ENCODE measurements at places on chromosomes 1 and 21.

DNA sequence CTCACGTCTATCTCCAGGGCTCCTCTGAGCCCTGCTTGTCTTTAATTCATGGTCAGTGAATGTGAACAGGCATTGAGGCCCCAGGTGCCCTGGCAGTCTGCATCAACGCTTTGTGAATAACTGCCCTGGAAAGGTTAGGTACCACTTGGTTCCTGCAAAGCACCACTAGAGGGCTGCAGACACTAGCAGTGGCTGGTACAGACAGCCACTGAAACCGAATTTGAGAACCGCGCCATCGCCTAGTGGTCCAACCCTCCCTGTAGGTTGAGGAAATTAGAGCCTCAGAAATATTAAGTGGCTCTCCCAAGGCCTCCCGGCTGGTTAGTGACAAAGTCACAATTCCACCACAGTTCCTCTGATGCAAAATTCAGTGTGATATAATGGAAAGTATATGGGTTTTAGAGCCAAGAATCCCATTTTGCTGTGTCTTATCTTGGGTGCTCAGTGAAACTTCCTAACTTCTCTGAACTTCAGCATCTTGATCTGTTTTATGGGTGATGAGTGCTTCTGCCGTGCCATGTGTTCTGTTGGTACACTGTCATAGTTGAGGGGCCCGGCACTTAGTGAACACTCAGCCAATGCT is 46.2 kb upstream of the BCL9 start:
- peak; percentile 47 for DNase-seq

- DNase-seq: no peak
Measured at GRCh38 chr1:180301135-180301742, 71.2 kb downstream of the LHX4 start.

- no peak for DNase-seq
Measured at GRCh38 chr1:231334079-231334666, 3.5 kb downstream of the EXOC8 start.

DNA sequence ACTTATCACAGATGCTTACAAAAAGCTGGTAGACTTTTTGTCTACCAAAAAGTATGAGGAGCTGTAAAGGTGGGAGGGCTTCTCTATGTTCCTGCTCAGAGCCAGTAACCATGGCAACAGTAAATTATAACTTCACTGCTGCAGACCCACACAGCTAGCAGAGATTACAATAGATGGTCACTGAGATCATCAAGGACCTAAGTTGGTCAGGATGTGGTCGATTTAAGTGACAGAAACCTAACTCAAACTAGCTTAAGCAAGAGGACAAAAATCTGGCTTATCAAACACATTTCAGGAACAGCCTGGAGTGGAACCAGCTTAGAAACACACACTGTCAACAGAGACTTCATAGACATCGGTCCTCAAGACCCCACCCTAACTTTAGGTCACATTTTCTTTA is 113.4 kb upstream of the ATP1A1 start:
- no peak for DNase-seq

DNA sequence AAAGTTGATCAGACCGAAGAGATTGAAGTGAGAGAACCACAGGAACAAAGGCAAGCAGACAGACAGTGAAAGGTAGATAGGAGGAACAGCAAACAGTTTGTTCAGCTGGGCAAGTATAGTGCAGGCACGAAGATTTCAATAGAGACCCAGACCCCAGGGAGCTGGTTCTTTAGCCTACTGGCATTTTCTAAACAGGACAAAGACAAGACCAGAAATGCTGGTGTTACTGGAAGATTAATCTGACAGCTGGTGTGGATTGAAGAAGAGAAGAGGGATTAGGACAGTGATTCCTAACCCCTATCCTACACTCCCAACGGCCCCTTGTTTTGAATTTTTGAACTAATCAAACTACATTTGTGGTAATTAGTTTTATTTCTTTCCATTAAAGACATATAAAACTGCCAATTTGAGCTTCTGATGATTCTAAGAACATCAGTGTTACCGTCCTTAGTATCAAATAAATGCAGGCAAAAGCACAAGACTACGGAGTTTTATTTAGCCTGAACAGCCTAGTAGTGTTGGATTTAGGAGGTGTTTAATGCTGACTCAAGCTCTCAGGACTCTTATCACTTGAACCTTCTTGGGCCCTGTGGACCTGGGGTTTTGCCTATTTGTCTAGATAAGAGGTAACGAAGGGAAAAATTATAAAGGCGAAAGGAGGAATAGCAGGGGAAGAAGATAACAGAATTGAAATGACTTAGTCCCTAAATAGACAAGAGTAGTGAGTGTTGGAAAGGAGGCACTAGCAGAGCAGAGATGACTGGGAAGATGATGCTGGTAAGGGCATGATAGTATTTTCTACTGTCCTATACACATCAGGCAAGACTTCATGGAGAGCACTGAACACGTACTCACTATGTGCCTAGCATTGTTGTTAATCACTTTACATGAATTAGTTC is 2.0 kb downstream of the NPL start:
- DNase-seq: no peak

DNA sequence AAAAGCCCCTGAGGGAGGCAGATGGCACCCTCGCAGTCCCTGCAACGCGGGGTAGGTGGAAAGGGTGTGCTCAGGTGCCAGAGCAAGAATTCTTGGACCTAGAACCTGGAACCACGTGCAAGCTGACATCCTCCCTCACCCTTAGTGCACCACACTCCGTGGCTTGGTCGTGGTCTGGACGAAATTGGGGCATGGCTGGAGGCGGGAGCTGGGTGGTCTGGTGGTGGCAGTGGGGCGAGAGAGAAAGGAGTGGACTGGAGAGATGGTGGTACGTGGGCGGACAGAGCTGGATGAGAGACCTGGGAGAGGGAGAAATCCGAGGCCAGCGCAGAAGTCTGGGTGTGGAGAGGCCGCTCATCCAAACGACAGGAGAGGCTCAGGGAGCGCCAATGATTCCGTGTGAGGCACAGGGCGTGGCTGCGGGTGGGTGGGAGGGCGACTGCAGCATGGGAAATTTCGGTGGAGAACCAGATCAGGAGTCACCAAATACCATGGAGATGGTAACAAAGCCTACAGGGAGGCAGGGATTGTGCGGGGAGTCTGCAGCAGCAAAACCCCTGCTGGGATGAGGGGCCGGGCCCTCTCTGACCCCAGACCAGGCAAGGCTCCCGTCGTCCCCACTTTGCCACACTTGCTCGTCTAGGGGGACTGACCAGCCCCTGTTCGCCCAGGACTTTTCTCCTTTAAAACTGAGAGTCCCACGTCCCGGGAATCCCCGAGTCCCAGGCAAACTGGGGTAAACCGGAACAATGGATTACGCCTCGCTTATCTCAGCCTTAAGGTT is 31.9 kb downstream of the CDCP2 start:
- DNase-seq: no peak

DNA sequence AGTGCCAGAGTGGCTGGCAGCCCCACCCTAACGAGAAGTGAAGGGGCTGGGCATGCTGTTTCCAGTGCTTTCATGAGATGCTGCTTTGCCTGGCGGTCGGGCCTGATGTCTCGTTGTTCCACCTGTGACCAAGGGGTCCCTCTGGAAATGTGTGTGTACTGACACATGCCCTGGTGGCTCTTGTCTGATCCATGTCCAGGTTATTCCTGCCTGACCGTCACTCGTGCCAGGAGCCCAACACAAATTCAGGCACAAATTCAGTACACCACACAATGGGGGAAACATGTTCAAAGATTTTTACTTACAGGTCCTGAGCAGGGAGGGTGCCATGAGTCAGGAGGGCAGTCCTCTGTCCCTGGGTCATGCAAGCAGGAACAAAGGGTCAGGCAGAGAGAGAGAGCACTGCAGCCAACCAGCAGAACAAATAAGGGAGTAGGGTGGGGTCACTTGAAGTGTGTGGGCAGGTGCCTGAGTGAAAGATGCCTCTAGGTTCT is 76.3 kb downstream of the ADARB1 start:
- DNase-seq: no peak

DNA sequence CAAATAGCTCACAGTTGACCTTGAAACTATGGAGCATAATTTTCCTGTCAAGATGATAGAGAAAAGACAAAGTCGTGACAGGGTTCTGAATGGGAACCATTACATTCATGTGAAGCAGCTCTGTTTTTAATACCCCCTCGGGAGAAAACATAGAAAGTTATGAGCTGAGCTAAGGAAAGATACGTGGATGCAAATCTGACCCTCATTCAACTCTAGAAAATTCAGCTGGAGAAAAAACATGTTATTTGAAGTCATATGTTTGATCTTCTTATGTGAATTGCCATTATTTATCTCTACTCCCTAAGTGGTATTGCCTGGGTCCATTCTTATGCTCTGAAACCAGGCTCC is 48.0 kb upstream of the LRRC52 start:
- no peak for DNase-seq

- no peak for DNase-seq
Measured at GRCh38 chr1:17579951-17580939, 40.7 kb downstream of the ARHGEF10L start.

DNA sequence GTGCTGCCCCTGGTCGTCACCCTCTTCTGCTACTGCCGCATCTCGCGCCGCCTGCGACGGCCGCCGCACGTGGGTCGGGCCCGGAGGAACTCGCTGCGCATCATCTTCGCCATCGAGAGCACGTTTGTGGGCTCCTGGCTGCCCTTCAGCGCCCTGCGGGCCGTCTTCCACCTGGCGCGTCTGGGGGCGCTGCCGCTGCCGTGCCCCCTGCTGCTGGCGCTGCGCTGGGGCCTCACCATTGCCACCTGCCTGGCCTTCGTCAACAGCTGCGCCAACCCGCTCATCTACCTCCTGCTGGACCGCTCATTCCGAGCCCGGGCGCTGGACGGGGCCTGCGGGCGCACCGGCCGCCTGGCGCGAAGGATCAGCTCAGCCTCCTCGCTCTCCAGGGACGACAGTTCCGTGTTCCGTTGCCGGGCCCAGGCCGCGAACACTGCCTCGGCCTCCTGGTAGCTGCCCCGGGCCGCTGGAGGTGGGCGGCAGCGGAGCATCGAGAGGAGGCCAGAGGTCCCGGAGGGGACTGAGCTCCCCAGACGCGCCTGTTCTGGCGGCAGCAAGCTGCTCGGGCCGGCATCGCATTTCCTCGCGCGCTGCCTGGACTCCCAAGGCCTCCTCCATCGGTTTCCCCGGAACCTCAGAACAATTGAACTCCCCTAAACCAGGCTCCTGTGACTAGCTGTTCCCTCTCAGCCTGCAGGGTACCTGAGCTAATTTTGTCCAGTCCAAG is 1.1 kb downstream of the GPR25 start:
- DNase-seq: no peak

- DNase-seq: no peak
Measured at GRCh38 chr1:2085080-2085479, 34.9 kb downstream of the PRKCZ start.

DNA sequence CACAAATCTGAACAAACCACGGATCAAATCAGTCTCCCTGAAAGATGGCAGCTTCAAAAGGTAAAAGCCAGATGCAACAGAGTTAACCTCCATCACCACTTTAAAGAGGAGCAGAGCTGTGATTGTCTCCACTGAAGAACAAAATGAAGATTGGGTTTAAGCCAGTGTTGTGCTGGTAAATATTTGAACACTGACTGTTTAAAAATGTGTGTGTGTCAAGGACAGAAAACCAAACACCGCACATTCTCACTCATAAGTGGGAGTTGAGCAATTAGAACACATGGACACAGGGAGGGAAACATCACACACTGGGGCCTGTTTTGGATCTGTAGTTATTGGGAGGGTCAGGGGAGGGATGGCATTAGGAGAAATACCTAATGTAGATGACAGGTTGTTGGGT is 83.9 kb downstream of the ST6GALNAC5 start:
- DNase-seq: no peak

DNA sequence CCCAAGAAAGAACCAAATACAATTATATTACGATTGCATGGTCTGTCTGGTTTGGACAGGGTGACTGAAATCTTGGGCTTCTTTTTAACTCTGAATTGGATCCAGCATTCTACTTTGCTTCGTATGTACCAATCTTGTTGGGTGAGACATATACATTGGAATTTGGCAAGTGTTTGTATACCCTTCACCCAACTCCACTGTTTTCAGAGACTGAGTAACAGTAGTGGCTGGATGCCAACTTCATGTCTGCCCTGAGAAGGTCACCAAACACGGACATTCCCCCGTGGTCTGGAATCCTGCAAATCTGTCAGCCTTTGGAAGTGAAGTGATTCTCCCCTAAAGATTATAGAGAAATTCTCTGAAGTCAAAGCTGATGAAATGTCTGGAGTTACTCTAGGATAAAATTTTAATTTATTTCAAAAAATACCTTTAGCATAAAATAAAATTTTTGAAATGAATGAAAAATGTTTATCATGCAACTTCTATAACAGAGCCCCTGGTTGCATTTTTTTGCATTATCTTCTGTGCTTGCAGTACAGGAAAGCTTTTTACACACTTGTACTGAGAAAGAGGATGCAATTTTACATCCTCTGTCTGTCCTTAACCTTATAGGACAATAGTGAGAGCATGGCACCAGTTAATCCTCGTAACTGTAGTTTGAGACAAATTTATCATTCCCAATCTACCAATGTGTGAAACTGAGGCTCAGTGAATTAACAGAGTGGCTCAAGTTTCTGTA is 201.8 kb downstream of the DISC1 start:
- DNase-seq: peak; percentile 82

DNA sequence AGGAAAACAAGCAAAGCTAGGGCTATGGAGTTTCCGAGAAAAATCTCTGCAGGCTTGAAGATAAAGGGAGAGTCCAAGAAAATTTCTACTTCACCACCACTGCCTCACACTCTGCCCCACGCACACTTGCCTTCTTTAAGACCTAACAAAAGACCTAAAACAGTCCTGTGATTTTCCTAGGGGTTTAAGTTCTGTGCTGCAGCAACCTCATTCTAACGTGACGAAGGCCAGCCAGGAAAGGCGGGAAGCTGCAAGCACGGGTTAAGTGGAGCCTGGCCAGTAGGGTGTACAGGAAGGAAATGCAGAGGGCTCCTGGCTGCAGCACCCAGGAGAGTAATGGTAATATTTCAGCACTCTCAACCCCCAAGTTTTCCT is 1.5 kb downstream of the SPATA6 start:
- DNase-seq: no peak
